ENCODE measurements at places on chromosomes 5 and 9. TPM values are rescaled to one million over a fixed set of nuclear protein-coding genes. Genes with fewer than 3 reads are reported as not detected.

Gene CSF1R
- 14.3 TPM for total RNA-seq

Gene PCDHGB1
- total RNA-seq = 5.6 TPM

Gene OBP2B
- total RNA-seq = not detected

Gene SLC4A9
- not detected for total RNA-seq

Gene PROB1
- total RNA-seq = 1.1 TPM

Gene RMI1
- total RNA-seq = 13.1 TPM

Gene WNK2
- 618 TPM for total RNA-seq

Gene ABCA1
- total RNA-seq = 64.5 TPM

Gene MATR3
- total RNA-seq = 97.3 TPM

Gene CBY3
- total RNA-seq = not detected

Gene SPATA6L
- total RNA-seq = 13.2 TPM

Gene GSN
- total RNA-seq = 628 TPM

Gene TAS2R1
- not detected for total RNA-seq

Gene OR1L1
- total RNA-seq = not detected

Gene PCDHB16
- total RNA-seq = 0.20 TPM

Gene WDR55
- 33.3 TPM for total RNA-seq

Gene DNAJB5
- 13.8 TPM for total RNA-seq

Gene SHISAL2B
- total RNA-seq = not detected

Gene LPAR1
- total RNA-seq = 28.3 TPM

Gene S1PR3
- 10.9 TPM for total RNA-seq

Gene QRFP
- total RNA-seq = not detected

Gene CDH6
- total RNA-seq = 1.2 TPM

Gene LOX
- 1.2 TPM for total RNA-seq

Gene TAF11L5
- not detected for total RNA-seq

Gene NR2F1-AS1
- 1.6 TPM for total RNA-seq
